ENCODE measurements at places on chromosomes 7 and 10.
A peak's percentile ranks its signal among the peaks of the same experiment; 100 is the strongest.

DNA sequence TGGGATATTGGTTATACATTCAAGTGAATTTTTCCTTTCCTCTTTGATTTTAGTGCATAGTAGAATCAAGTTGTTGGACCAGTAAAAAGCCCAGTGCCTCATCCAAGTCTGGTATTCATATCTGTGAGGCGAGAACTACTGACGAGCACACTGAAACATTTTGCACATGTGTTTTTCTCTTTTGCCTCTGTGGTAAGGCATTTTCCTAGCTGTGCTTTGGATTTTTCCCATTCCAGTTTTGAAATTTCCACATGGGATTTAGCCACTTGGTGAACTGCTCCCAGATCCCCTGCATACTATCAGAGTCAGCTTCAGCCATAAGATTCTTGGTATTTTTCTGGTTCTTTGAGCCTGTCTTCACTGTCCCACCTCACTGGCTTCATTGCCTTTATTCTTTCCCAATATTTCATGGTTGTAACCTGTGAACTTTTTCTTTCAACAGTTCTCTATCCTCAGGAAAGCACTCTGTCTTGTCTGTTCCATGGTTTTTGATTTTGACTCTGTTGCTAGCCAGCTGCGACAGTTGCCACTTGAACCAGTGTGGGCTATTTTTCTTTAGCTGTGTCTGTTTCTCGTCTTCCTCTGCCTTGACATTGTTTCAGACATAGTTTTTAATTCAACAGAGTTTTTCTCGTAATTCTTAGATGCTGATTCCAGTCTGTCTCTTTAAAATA is 239.0 kb downstream of the REEP3 start:
- no peak overlapping the region for H3K27ac ChIP-seq
- H3K4me1 ChIP-seq = no peaks in the 10 kb centered on the region
- no peaks in the 10 kb centered on the region for H3K36me3 ChIP-seq
- no peak for DNase-seq

GRCh38 chr10:44385696-44386441 is 972 bp upstream of the CXCL12 start:
- no peaks in the 10 kb centered on the region for H3K4me1 ChIP-seq
- no peaks in the 10 kb centered on the region for H3K36me3 ChIP-seq
- no peak overlapping the region for H3K4me3 ChIP-seq
- DNase-seq = no peak
- peaks cover 3% of the 10 kb centered on the region for H3K27me3 ChIP-seq

- no peaks in the 10 kb centered on the region for H3K27me3 ChIP-seq
- H3K36me3 ChIP-seq = peaks cover 9% of the 10 kb centered on the region
- H3K4me3 ChIP-seq = no peak overlapping the region
- no peak for DNase-seq
Observed at GRCh38 chr10:95613330-95613729, 43.2 kb downstream of the ALDH18A1 start.

DNA sequence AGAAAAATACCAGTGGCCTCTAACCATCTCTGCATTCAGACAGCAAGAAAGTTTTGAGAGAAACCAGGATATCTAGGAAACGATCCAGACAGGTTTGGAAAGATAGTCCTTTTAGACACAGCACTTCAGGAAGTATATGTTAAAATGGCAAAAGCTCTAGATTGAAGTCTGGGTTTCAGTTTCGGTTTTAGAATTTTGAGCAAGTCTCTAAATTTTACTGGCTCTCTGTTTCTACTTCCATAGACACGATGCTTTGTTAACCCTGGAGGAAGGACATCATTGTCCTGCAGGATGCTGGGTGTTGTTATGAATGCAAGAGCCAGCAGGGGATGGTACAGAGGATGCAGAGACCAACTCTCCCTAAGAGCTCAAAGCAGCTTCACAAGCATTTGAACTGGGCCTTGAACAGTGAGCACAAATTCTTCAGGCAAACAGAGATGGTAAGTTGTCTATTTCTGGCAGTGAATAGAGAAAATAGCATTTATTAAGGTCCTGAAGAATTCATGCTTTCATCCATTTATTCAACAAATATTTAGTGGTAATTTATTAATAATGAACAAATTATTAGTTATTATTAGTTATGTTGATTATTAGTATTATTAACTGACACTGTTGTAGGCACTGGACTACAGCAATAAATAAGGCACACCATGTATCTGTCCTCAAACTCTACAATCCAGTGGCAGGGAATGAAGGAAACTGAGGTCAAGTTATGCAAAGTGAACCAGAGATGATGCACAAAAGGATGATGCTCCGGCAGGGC is 152.7 kb upstream of the NRP1 start:
- H3K27me3 ChIP-seq = no peaks in the 10 kb centered on the region
- H3K4me3 ChIP-seq = peak overlapping the region; percentile 18
- no peak overlapping the region for H3K27ac ChIP-seq
- no peaks in the 10 kb centered on the region for H3K4me1 ChIP-seq
- H3K36me3 ChIP-seq = no peaks in the 10 kb centered on the region
- DNase-seq = no peak

GRCh38 chr10:100508691-100509150 is 10.9 kb downstream of the SEC31B start:
- peak overlapping the region; percentile 21 for H3K4me3 ChIP-seq
- H3K27me3 ChIP-seq = no peaks in the 10 kb centered on the region
- peaks cover 30% of the 10 kb centered on the region for H3K36me3 ChIP-seq
- H3K27ac ChIP-seq = peak overlapping the region; percentile 47
- DNase-seq = peak; percentile 62

GRCh38 chr7:81590131-81590530 is 179.7 kb downstream of the HGF start:
- H3K36me3 ChIP-seq = no peaks in the 10 kb centered on the region
- H3K4me1 ChIP-seq = no peaks in the 10 kb centered on the region
- no peak overlapping the region for H3K4me3 ChIP-seq
- H3K27me3 ChIP-seq = no peaks in the 10 kb centered on the region
- H3K27ac ChIP-seq = no peak overlapping the region

GRCh38 chr7:7416031-7416858 is 119.4 kb downstream of the COL28A1 start:
- no peaks in the 10 kb centered on the region for H3K27me3 ChIP-seq
- H3K27ac ChIP-seq = no peak overlapping the region
- no peaks in the 10 kb centered on the region for H3K36me3 ChIP-seq
- H3K4me1 ChIP-seq = peaks cover 5% of the 10 kb centered on the region
- no peak for DNase-seq

DNA sequence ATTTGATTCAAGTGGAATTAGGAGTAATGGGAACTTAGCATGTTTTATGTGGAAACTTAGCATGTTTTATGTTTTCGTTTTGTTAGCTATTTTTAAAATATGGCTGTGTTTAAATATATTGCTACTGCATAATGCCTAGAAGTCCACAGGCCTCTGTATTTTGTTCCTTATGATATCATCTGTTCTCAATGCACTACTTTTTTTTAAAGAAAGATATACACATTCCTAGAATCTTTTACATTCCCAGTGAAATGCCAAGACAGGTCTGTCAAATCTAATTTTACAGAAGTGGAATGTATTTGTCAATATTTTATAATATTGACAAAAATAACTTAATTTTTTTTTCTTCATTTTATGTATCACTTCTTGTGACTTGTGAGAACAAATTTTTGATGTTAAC is 51.6 kb downstream of the ST7 start:
- H3K36me3 ChIP-seq = no peaks in the 10 kb centered on the region
- H3K4me1 ChIP-seq = peaks cover 35% of the 10 kb centered on the region
- H3K4me3 ChIP-seq = no peak overlapping the region
- H3K27ac ChIP-seq = no peak overlapping the region

DNA sequence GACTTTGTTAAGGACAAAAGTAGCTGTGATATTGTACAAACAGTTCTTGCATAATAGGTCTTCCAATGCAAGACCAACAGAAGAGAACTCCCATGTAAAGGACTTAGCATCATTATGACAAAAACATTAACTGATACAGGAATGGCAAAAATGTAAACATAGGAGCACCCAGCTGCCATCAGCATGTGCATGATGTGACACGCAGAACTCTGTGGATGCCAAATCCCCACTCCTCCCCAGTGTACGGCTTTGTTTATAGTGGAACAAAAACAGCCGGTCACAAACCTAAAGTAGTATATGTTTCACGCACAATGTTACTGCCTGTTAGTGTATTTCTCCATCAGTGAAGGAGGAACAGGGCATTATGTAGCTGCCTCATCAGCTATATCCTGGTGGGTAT is 316.0 kb upstream of the AOAH start:
- no peak overlapping the region for H3K27ac ChIP-seq
- no peak for DNase-seq
- peaks cover 11% of the 10 kb centered on the region for H3K36me3 ChIP-seq
- no peak overlapping the region for H3K4me3 ChIP-seq

GRCh38 chr7:24378871-24379616 is 95.1 kb downstream of the NPY start:
- no peak for DNase-seq
- no peak overlapping the region for H3K4me3 ChIP-seq
- H3K36me3 ChIP-seq = no peaks in the 10 kb centered on the region
- H3K4me1 ChIP-seq = no peaks in the 10 kb centered on the region

DNA sequence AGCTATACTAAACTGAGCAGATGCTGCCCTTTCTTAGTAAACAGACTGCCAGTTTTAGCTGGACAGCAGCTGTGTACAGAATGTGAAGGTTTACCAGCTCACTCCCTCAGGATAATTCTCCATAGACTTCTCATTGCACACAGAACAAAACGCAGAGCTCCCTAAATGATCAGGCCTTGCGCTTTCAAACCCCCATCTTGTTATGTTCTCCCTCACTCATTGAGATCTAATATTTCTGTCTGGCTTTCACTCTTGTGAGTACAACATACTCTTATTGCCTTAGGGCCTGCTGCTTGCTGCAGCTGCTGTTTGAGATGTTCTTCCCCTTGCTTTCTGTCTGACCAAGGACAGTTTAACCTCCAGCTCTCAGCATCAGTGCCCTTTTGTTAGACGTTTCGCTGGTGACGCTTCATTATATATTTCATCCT is 17.3 kb downstream of the VWDE start:
- no peak overlapping the region for H3K4me3 ChIP-seq
- H3K4me1 ChIP-seq = no peaks in the 10 kb centered on the region
- H3K27me3 ChIP-seq = no peaks in the 10 kb centered on the region
- H3K27ac ChIP-seq = no peak overlapping the region
- no peaks in the 10 kb centered on the region for H3K36me3 ChIP-seq
- DNase-seq = no peak

DNA sequence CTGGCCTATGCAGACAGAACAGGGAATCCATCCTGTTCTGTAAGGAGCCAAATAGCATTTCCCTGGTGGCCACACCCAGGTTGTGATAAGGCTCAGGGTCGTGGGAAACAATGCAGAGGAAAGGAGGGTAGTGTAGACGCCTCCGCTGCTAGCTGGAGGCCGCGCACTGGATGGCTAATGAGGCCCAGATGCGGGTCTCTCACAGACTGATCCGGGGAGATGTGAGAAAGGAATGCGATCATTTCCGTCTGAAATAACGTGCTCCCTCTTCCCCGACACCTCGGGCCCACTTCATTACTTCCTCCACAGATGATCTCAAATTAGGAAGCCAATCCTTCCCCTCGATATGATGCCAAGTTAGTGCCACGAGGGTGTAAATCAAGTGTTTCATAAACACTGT is 203.3 kb downstream of the TAX1BP1 start:
- H3K4me3 ChIP-seq = no peak overlapping the region
- H3K27ac ChIP-seq = no peak overlapping the region
- no peaks in the 10 kb centered on the region for H3K4me1 ChIP-seq

DNA sequence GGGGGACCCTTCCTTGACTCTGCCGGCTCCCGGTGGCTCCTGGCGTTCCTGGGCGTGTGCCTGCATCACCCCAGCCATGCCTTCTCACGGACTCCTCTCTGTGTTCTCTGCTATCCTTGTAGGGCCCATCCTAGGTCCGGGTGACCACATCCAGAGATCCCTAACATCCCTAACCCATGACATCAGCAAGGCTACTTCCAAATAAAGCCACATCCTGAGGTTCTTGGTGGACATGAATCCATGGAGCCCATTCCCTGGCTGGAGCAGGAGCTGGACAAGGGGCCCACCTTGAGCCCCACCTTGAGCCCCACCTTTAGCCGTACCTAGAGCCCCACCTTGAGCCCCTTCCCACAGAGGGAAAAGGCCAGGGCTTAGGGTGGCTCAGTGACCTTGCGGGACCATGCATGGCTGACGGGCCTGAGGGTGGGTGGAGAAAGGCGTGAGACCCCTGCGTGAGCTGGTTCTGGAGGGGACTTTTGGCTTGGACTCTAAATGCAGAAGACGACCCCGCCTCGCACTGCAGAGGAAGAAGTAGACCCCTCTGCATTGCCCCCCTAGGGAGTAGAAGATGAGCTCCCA is 58.5 kb upstream of the INPP5A start:
- no peak overlapping the region for H3K27ac ChIP-seq
- no peak overlapping the region for H3K4me3 ChIP-seq
- H3K27me3 ChIP-seq = no peaks in the 10 kb centered on the region
- H3K4me1 ChIP-seq = no peaks in the 10 kb centered on the region
- no peak for DNase-seq
- H3K36me3 ChIP-seq = no peaks in the 10 kb centered on the region

GRCh38 chr10:112461029-112461887 is 14.2 kb downstream of the VTI1A start:
- H3K27me3 ChIP-seq = no peaks in the 10 kb centered on the region
- H3K27ac ChIP-seq = no peak overlapping the region
- no peaks in the 10 kb centered on the region for H3K4me1 ChIP-seq

DNA sequence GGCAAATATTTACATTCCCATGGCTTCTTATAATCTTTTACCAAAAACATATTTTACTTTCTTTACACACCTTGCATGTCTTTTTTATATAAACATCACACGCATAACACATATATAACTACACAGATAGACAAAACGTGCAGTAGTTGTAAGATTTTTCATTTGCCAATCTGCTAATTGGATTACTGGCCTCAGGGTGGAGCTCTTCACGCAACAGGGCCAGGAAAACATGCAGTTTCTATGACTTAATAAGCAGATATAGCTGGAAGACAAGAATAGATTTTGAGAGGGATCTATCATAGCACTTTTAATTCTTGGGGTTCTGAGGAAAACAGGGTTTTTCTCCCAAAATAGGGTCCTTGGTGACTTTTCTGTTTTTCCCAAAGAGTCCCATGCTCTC is 12.7 kb downstream of the ACADSB start:
- DNase-seq = no peak
- no peaks in the 10 kb centered on the region for H3K4me1 ChIP-seq
- H3K36me3 ChIP-seq = no peaks in the 10 kb centered on the region
- no peak overlapping the region for H3K27ac ChIP-seq

- no peaks in the 10 kb centered on the region for H3K27me3 ChIP-seq
- DNase-seq = no peak
- H3K27ac ChIP-seq = no peak overlapping the region
- no peak overlapping the region for H3K4me3 ChIP-seq
- H3K36me3 ChIP-seq = no peaks in the 10 kb centered on the region
- no peaks in the 10 kb centered on the region for H3K4me1 ChIP-seq
Observed at GRCh38 chr7:18354108-18355085, 141.2 kb upstream of the HDAC9 start.

- peak overlapping the region; percentile 99 for H3K4me3 ChIP-seq
- H3K36me3 ChIP-seq = peaks cover 35% of the 10 kb centered on the region
- peak overlapping the region; percentile 97 for H3K27ac ChIP-seq
- no peaks in the 10 kb centered on the region for H3K27me3 ChIP-seq
- H3K4me1 ChIP-seq = peaks cover 41% of the 10 kb centered on the region
- no peak for DNase-seq
Observed at GRCh38 chr7:26198133-26198780, 2.3 kb downstream of the HNRNPA2B1 start.

Data from naive thymus-derived CD4-positive, alpha-beta T cell (primary cell).